ENCODE measurements at places on chromosomes 12 and 14. TPM values are rescaled to one million over a fixed set of nuclear protein-coding genes. Genes with fewer than 3 reads are reported as not detected.

ATL1 gene
- 3.8 TPM for total RNA-seq

DDX55 gene
- 17.5 TPM for total RNA-seq

SLC7A7 gene
- total RNA-seq, result 5.9 TPM

GRCh38 chr14:102731101-102731870, 46.0 kb upstream of the TRAF3 start:
- no peak for DNase-seq

GRCh38 chr12:127500512-127501035, 766.4 kb upstream of the TMEM132C start:
- no peak for DNase-seq

GRCh38 chr12:45774508-45775162, 45.1 kb downstream of the ARID2 start:
- no peak for DNase-seq

GRCh38 chr14:68144051-68144681, 324.6 kb downstream of the RAD51B start:
- DNase-seq, result no peak

Measured in PC-9 (cell line).